ENCODE measurements at places on chromosomes 5 and 9. TPM values are rescaled to one million over a fixed set of nuclear protein-coding genes. Genes with fewer than 3 reads are reported as not detected.

GRCh38 chr5:149027636-149028035, 35.2 kb downstream of the SH3TC2 start:
- no peak for DNase-seq

Gene TTC33
- total RNA-seq: 19.5 TPM

DNA sequence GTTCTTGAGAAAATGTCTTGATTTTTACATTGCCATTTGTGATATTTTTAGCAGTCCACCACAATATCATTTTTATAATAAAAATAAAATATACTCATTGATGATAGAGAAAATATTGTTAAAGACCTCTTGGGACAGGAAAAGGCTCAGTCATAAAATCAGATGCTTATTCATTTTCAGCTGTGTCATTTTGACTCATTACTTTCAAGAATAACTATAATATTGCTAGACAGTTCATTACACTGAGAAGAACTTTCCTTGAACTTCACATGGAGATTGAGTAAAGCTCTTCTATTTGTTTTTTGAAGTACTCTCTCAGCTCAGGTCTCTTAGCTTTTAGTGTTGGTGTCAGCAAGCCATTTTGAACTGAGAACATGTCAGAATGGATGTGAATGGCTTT, 8.5 kb upstream of the MEIKIN start:
- DNase-seq: no peak

- DNase-seq: no peak
These were observed 74.4 kb downstream of the ATG10 start for GRCh38 chr5:82046276-82046647.

Gene KCNMB1
- not detected for total RNA-seq

Gene TMC1
- 0.29 TPM for total RNA-seq

Gene MBLAC2
- 3.7 TPM for total RNA-seq

DNA sequence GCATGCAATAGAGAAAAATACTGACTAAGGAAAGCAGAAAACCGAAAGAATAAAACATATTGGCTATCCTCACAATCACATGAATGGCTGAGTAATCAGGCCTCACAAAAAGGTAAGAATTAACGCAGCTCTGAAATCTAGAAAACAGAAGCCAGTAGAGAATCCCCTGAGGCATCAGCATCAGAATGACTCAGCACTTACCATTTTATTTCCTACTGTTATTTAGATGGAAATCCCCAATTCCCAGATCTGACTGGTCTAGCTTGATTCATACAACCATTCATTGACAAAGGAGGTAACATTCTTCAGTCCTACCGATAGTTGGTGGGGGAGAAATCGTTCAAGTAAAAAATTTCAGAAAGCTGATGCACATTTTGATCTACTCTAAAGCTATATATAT, 1408.4 kb upstream of the WWC1 start:
- peak; percentile 69 for DNase-seq

DNA sequence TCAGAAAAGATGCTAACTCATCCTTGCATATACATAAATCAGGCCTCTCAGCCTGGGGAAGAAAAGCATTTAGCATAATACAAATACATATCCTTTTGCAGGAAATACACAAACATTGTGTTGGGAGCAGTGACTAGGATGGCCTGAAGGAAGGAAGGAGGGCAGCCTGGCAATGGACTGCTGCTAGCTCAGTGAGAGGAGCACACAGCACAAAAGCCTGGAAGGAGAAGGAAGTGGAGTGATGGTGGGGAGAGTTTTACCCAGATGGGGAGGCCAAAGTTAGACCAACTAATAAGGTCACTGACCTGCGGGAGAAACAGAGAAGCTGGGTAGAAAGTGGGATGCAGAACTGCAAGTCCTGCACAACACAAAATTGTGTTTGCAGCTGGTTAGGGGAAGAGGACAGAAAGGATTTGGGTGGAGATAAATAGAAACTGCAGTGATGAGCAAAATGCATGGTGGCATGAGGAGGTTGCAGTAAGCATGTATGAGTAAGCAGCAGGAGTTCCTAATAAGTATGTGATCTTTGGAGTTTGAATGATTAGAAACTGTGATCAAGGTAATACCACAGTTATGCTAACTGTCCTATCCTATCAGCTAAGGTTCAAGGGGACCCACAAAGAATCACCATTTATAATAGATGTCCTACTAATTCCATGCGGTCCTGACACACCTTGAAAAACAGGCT, 39.5 kb downstream of the SEMA6A start:
- DNase-seq: no peak
